ENCODE measurements at places on chromosomes 1 and 21.

DNA sequence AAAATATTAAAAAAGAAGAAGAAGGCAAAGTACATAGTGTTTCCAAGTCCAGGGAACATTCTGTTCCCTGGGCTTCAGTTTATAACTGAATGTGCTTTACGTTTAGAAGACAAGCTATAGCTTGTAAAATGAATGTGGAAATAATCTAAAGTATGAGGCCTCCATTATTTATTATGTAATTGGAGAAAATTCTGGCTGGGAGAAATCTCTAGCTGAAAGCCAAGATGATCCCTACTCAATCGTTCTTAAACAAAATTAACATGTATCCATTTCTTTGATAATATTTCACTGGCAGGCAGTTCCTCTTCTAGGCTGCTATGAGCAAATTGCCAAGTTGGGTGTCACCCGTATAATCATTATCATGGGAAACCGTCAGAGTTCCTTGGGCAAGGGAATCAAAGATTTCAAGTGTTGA is 52.2 kb upstream of the ETS2 start:
- DNase-seq, result no peak

DNA sequence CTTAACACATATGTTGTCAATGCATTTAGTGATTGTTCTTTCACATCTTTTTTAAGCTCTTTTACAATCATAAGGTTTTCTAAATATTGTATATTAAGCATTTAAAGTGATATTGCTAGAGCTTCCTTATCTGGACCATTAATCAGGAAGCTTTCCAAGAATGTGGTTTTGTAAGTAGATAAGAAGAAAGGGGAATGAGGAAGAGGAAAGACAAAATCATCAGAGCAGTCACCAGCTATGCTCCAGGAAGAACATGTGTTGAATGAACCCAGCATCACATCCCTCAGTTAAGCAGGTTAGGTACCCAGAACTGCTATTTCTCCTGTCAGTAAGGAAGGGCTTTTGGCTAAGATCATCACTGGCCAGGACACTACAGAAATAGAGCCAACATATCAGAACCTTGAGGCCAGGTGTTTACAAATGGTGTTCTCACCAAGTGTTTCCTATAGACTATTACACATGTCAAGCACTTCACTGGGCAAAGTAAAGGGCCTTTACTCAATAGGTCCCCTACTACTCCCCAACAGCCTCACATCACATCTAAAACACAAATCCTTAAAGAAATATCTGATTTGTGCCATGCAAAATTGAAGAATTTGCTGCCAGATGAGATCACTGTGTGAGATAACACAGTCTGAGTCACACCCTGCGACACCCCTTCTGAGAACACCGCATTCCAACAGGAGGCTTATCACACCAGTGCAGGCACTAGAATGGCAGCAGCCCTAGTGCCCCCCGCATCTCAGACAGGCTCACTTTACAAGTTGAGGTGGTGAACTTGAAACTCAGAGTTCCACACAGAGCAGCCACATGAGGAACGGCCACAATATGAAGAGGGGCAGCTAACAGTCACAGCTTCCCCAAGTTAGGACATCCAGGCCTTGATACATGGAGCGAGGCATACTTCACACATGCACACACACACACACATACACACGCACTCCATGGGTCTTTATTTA is 1.8 kb upstream of the SPRR2A start:
- no peak for DNase-seq

DNA sequence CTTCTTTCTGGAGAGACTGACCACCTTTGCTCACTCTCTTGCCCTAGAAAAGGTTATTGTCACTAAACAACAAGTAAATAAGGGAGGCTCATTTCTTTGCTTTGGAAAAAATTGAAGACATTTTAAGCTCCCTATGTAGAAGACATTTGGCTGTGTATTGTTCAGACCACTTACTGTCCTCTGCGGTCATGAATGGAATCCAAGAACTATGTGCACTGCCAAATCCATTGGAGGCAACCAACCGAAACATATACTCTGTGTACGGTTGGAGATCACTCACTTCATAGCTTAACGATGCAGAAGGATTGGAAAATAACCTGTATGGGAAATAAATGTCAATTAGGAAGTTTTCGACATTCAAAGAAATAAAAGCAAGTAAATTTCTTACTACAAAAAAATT is 332.8 kb downstream of the KCTD3 start:
- DNase-seq, result no peak

GRCh38 chr1:196997423-196997822 is 20.1 kb downstream of the CFHR5 start:
- DNase-seq, result no peak

- no peak for DNase-seq
These were observed 4.9 kb downstream of the CACHD1 start for GRCh38 chr1:64474665-64475439.

GRCh38 chr1:245874942-245875580 is 632.0 kb downstream of the SMYD3 start:
- DNase-seq, result no peak

GRCh38 chr1:223227031-223227430 is 84.0 kb upstream of the TLR5 start:
- DNase-seq, result no peak

DNA sequence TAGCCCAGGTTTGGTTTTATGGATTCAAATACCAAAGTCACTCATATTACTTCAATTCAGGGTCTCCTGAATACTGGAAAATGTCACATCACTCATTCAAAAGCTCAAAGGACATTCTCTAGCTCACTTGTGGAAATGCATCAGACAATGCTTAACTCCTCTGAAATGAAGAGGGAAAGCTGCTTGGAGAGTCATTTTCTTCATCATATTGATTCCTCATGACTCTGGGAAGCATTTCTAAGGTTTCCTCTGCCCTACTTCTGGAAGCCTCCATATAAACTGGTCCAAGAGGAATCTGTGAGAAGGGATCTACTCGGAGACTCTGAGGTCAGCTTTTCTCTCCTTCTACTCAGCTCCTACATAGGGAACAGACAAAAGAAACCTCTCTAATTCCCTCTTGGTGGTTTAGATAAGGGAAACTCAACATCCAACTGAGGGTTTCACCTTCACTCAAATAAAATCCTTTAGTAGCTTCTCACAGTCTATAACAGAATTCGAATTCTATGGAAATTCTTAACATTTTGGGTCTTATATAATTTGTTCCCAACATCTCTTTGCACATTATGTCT is 36.4 kb upstream of the RBBP5 start:
- DNase-seq, result no peak

GRCh38 chr1:32724678-32725614 is 22.4 kb upstream of the SYNC start:
- no peak for DNase-seq

DNA sequence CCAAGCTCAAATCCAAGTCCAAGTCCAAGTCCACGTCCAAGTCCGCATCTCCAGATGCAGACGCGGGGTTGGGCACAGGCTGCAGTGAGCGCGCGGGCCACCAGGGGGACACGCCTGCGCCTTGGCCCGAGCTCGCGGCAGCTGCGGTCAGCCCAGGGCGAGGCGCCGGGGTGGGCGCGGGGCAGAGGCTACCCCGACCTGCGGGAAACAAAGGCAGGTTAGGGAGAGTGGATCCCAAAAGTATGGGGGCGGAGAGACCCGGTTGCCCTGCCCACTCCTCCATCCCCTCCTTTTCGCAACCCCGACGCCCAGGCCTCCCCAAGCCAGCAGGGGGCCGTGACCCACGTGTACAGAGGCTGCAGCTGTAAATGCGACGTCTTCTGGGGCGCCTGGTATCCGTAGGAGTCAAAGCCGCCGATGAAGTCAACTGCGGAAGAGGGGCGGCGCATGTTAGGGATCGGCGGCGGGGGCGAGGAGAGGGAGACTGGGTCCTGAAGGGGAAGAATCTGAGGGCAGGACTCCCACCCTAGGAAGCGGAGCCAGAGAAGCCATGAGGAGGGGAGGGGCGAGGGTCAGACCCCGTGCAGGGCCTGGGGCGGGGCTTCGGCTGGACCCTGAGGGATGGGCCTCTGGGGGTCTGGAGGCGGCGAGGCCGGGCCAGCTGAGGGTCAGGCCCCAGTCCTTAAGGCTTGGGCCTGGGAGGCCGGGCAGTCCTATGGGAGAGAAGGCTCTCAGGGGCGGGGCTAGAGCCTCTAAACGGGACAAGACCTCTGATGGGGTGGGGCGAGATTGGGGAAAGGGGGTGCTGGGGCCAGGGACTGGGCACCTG is 58.0 kb downstream of the NKAIN1 start:
- DNase-seq, result peak; percentile 26

- DNase-seq, result no peak
These were observed 11.5 kb downstream of the ABL2 start for GRCh38 chr1:179217943-179218507.

- no peak for DNase-seq
These were observed 14.5 kb upstream of the KCNA2 start for GRCh38 chr1:110620686-110621085.

DNA sequence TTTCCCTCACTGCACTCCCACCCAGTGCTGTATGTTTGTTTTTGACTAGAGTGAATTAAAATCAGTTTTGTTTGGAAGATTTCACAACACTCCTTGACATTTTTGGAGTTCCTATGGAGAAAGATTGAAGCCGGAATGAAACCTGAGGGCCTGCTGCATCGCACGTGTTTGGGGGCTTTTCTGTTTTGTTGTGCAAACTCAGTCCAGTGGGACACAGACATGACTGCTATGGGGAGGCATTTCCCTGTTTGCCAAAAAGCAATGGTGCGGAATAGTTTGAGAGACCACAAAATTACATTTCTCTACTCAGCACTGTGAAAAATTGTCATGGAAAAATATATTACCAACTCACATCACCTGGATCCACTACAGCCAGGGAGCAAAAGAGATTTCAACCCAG is 43.8 kb upstream of the KCNE2 start:
- no peak for DNase-seq

GRCh38 chr1:28071813-28072212 is 16.6 kb downstream of the EYA3 start:
- DNase-seq, result no peak

DNA sequence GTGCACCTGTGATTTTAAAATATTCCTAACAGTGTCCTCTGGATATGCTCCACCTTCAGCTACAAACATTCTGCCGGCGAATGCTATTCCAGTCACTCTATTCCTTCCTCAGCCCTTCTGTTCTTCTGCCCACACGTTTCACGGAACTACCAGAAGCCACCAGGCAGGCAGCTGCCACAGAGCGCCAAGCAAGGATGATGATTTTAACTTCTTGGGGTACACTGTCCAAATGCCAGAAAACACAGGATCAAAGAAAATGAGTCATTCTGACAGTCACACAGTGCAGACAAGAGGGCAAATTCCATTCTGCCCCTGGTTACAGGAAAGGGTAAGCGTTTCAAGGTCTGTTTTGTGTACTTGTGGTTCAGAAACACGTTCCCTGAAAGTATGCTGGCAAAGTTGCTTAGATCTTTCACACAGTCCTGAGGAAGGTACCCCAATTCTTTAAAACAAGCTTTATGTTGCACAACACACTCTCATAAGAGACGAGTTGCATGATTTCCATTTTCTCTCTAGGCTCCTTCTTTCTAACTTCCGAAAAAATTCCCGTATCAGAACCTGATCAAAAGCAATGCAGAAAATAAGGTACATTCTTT is 508.3 kb upstream of the PKN2 start:
- no peak for DNase-seq

DNA sequence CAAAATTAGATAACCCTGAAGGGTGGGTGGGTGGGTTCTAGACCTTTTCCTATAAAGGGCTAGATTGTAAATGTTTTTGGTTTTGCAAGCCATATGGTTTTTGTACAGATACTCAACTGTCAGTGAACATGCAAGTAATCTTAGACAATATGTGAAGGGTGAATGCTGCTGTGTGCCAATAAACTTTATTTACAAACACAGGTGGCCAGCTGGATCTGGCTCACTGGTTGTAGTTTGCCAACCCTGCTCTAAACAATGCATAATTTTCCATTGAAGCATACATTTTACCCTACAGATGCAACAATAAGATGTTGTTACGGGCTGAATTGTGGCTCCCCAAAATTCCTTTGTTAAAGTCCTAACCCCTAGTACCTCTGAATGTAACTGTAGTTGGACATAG is 18.6 kb upstream of the TARBP1 start:
- DNase-seq, result no peak

GRCh38 chr1:63888984-63889383 is 115.2 kb downstream of the ROR1 start:
- DNase-seq, result no peak

DNA sequence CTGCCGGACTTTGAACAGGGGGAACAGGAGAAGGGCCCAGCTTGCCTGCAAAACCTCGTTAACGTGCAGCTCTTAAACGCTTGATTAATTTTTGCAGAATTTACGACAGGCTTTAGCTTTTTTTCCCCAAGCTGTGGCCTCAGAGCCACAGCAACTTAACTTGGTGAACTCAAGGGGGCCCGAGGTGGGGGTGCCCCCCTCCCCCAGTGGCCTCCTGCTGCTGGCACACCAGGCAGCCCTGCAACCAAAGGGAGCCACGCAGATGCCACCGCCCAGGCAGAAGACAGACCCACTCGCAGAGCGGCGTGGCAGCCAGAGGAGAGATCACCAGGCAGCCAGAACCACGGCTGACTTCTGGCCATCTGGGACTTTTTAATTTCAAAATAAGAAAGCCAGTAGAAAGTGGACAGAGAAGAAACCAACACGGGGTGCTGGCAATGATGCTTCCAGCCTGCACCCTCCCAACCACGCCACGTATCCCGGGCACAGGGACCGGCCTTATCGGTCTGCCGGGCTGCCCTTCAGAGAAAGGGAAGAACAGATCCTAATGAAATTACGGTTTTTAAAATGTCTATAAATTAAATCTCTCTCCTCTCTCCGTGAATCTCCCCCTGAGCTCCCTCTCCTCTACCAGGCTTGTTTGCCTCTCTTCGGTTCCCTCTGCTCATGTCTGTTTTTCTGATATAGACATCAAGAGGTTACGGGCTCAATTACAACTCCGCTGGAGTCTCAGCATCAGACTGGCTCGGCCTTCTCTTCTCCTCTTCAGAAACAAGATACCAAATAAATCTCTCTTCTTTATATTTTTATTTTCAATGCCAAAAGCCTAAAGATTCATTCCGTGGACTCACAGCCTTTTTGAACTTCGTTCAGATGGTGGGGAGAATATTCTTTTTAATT is 6.4 kb downstream of the CASZ1 start:
- DNase-seq, result no peak

DNA sequence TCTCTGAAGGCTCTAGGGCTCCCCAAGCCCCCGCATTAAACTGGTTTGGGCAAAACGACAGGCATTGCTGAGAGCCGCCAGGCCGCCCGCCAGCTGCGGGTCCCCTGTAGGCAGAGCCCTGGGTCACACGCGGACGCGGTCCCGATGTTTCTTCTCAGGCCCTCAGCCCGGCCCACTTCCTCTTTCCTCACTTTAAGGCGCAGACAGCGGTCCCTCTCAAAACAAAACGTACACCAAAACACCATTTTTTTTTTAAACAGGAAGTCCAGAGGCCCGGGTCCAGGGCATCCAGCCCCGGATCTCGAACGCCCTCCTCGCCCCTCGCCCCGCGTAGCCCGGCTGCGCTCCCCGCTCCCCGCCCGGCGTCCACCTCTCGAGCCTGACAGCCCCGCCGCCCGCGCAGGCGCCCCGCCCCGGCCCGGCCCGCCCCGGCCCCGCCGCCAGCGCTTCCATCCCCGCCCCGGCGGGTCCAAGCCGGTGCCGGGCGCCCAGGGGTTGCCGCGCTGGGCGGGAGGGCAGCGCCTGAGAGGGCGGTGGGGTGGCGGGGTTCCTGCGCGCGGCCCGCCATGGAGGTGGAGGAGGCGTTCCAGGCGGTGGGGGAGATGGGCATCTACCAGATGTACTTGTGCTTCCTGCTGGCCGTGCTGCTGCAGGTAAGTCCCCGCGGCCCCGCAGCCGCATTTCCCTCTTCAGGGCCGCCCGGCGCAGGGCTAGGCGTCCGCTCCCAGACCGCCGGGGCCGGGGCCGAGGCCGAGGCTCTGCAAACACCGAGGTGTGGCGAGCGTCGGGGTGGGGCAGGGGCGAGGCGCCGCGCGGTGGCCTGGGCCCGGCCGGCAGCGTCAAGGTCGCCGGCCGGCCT is at the start of gene SLC22A15:
SLC22A15 (plus strand) TSS at position 452 of the 859 bp plus-strand sequence; CDS start at position 567, 115 bp downstream.
- DNase-seq, result peak; percentile 8

All from stimulated activated CD4-positive, alpha-beta T cell treated with anti-CD3 and anti-CD28 coated beads, Interleukin-15, amount 100 ng/mL, for 1 hour (primary cell).